ENCODE measurements at places on chromosomes 1 and 21. TPM values are rescaled to one million over a fixed set of nuclear protein-coding genes. Genes with fewer than 3 reads are reported as not detected.

DNA sequence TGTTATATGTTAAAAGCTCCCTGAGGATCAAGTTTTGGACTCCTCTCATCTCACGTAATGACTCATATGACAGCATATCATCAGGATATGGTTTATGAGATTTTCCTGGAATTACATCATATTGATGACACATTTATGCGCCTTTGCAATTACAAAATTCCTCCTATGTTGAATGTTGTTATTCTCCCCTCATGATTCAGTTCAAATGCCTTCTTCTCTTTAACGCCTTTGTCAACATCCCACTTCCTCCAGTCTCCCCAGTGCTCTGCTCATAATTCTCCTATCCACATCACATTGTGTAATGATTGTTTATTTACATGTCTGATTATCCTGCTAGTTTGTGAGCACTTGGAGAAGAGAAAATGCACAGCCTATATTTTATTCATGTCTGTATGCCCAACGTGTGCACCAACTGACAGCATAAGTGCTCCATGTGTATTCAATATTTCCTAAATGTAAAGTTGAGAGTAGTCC, 80.9 kb upstream of the BACH1 start:
- H3K4me3 ChIP-seq = no peak overlapping the region
- no peaks in the 10 kb centered on the region for H3K4me1 ChIP-seq
- no peak overlapping the region for H3K27ac ChIP-seq
- no peak for DNase-seq
- no peaks in the 10 kb centered on the region for H3K36me3 ChIP-seq
- H3K27me3 ChIP-seq = no peaks in the 10 kb centered on the region

The TMEM125 gene
- total RNA-seq = 0.14 TPM

DNA sequence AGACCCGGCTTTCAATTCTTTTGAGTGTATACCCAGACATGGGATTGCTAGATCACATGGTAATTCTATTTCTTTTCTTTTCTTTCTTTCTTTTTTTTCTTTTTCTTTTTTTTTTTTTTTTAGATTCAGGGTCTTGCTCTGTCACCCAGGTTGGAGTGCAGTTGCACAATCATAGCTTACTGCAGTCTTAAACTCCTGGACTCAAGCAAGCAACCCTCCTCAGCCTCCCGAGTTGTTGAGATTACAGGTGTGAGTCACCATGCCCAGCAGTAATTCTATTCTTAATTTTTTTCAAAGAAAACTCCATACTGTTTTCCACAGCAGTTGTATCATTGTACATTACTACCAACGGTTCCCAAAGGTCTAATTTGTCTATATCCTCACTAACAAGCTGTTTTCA, 13.5 kb upstream of the RNF186 start:
- H3K27me3 ChIP-seq = no peaks in the 10 kb centered on the region
- no peaks in the 10 kb centered on the region for H3K36me3 ChIP-seq
- DNase-seq = no peak
- no peaks in the 10 kb centered on the region for H3K4me1 ChIP-seq
- H3K4me3 ChIP-seq = no peak overlapping the region

DNA sequence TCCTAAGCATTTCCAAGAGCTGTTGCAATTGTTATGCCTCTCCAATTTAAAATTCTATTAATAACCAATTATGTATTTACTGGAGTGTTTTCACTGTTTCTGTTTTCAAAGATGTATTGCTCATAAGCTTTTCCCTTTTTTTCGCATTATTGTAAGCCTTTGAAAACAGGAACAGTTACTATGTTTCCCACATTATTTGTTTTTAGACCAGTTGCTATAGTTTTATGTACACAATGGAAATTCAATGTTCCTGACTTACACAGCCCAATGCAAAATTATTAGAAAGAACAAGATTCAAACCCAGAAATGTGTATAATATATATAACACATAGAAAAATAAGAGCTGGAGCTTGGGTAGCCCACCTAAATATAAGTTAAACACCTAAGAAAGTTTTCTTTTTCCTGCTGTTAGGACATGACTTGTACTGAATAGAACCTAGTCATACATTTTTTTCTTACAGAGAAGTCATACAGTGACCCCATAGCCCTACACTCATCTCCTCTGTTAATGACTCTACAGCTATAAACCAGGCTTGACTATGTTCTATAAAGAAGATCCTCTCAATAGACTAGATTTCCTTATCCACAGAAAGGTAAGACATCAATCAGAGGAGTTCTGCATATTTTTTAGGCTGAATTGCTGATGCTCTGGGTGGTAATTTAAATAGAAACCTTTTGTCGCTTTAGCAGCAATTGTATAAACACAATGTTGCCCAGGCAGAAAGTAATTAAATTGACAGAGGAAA, 299.6 kb downstream of the USH2A start:
- no peaks in the 10 kb centered on the region for H3K27me3 ChIP-seq
- H3K4me1 ChIP-seq = no peaks in the 10 kb centered on the region
- no peak overlapping the region for H3K27ac ChIP-seq
- no peak for DNase-seq

The DDAH1 gene
- total RNA-seq = 34.9 TPM

The TEX38 gene
- not detected for total RNA-seq

The ZNF362 gene
- total RNA-seq = 13.4 TPM

- H3K36me3 ChIP-seq = no peaks in the 10 kb centered on the region
- no peak overlapping the region for H3K27ac ChIP-seq
- DNase-seq = no peak
- H3K4me1 ChIP-seq = no peaks in the 10 kb centered on the region
Measured at GRCh38 chr1:246512230-246512629, 5.2 kb upstream of the SMYD3 start.

- H3K4me1 ChIP-seq = peaks cover 3% of the 10 kb centered on the region
- no peaks in the 10 kb centered on the region for H3K27me3 ChIP-seq
- no peak overlapping the region for H3K4me3 ChIP-seq
- DNase-seq = peak; percentile 91
Measured at GRCh38 chr1:9490605-9491339, 48.5 kb upstream of the SLC25A33 start.

The LGR6 gene
- not detected for total RNA-seq

DNA sequence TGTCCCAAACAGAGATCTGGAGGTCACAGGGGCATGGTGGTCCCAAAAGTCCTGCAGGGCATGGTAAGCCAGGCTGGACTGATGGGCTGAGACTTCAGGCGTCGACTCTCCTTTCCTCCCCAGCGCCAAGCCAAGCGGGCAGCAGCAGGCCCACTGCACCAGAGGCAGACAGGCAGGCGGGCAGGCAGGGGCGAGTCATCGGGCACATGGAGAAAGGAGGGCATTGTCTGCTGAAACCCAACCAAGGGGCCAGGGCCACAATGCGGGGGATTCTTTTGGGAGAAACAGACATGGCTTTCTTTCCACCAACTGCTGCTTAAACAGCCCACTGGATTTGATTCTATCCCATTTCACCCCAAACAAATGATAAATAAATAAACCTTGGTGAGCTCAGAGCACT, 46.2 kb downstream of the TRABD2B start:
- no peaks in the 10 kb centered on the region for H3K36me3 ChIP-seq
- no peaks in the 10 kb centered on the region for H3K4me1 ChIP-seq
- DNase-seq = no peak
- H3K27ac ChIP-seq = no peak overlapping the region
- H3K4me3 ChIP-seq = no peak overlapping the region
- H3K27me3 ChIP-seq = no peaks in the 10 kb centered on the region

- H3K36me3 ChIP-seq = no peaks in the 10 kb centered on the region
- no peak overlapping the region for H3K4me3 ChIP-seq
Measured at GRCh38 chr1:200888349-200888838, 6.3 kb upstream of the INAVA start.

- H3K4me1 ChIP-seq = peaks cover 58% of the 10 kb centered on the region
- H3K27ac ChIP-seq = peak overlapping the region; percentile 90
- no peaks in the 10 kb centered on the region for H3K27me3 ChIP-seq
- no peaks in the 10 kb centered on the region for H3K36me3 ChIP-seq
- DNase-seq = no peak
- no peak overlapping the region for H3K4me3 ChIP-seq
Measured at GRCh38 chr21:34129901-34130715, 56.7 kb downstream of the MRPS6 start.

GRCh38 chr1:211198111-211198510, 61.1 kb upstream of the RCOR3 start:
- no peaks in the 10 kb centered on the region for H3K4me1 ChIP-seq
- no peak overlapping the region for H3K27ac ChIP-seq
- H3K27me3 ChIP-seq = peaks cover 2% of the 10 kb centered on the region
- DNase-seq = no peak

DNA sequence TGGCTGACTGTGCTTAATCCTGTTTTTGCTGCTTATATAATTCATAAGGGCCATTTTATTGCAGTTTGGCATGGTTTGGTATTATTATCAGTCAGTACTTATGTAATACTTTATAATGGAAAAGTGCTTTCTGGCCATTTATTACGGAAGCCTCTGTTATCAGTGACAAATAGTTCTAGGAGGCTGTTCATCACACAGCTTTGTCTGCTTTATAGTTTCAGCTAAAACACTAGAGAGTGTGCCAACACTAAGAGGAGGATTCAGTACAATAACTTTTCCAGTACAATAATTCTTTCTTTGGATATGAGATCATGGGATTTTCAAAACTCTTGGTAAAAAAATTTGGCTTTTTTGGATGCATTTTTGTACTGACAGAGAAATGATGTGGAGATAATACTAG, 102.9 kb upstream of the PTGFR start:
- H3K4me1 ChIP-seq = peaks cover 12% of the 10 kb centered on the region
- no peaks in the 10 kb centered on the region for H3K36me3 ChIP-seq
- peak; percentile 18 for DNase-seq
- no peaks in the 10 kb centered on the region for H3K27me3 ChIP-seq
- no peak overlapping the region for H3K4me3 ChIP-seq
- no peak overlapping the region for H3K27ac ChIP-seq

DNA sequence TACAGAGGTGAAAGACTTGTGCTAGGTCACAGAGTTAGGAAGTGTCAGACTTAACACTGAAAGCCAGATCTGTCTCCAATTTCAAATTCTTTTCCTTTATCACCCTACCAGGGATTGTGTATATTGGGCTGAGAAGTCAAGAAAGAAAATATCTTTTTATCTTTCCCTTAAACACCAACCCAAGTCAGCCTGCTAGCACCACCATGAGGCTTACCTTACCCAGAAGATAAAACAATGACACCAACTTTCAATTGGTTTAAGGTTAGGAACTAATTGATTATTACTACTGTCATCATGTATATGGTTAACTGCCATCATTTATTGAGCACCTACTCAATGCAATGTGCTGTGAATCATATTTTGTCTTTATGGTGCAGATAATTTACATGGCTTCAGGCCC, 178.9 kb upstream of the FOXD3 start:
- DNase-seq = no peak
- H3K27ac ChIP-seq = no peak overlapping the region
- H3K27me3 ChIP-seq = no peaks in the 10 kb centered on the region
- H3K36me3 ChIP-seq = no peaks in the 10 kb centered on the region

The PHLDA3 gene
- total RNA-seq = 33.3 TPM

The ELAPOR1 gene
- total RNA-seq = 1.00 TPM

The CAPZB gene
- 99.7 TPM for total RNA-seq

DNA sequence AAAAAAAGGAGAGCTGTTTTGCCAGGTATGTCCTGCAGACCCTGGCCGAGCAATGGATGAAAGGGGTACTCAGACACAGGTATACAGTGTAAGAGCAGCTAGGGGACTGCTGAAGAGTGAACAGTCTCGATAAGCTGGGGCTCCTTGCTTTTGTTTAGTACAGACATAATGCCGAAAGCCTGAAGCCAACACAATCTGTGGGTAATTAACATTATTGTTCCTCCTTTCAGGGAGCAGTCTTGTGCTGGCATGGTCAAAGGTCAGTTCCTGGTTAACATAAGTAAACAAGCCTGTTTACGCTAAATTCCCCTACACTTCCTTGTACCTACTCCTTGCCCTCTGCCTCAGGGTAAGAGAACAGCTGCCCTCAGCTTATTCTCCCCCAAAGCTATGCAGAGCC, 272.3 kb upstream of the ST6GALNAC5 start:
- H3K4me3 ChIP-seq = no peak overlapping the region
- H3K4me1 ChIP-seq = no peaks in the 10 kb centered on the region
- DNase-seq = no peak
- H3K36me3 ChIP-seq = peaks cover 3% of the 10 kb centered on the region
- H3K27me3 ChIP-seq = no peaks in the 10 kb centered on the region
- H3K27ac ChIP-seq = no peak overlapping the region

DNA sequence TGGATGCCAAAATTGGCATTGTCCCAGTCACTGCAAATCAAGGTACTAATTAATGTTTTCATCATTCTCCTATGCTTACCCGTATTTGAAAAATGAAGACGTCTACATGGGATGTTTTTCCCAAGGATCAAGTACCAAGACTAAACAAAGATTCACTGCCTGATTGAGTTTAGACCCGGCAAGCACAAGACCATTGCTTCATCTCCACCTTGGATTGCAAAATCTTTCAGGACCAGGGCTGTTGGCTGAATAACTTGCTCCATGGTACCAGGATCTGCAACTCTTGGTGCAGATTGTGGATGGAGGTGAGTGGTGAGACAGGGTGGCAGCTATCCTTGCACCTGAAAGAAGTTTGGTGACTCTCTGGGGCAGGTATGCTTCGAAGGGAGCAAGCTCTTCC, 122.5 kb upstream of the ETS2 start:
- H3K4me3 ChIP-seq = no peak overlapping the region
- DNase-seq = no peak
- no peak overlapping the region for H3K27ac ChIP-seq
- H3K4me1 ChIP-seq = peaks cover 12% of the 10 kb centered on the region
- H3K27me3 ChIP-seq = peaks cover 2% of the 10 kb centered on the region

The SWT1 gene
- 7.2 TPM for total RNA-seq

DNA sequence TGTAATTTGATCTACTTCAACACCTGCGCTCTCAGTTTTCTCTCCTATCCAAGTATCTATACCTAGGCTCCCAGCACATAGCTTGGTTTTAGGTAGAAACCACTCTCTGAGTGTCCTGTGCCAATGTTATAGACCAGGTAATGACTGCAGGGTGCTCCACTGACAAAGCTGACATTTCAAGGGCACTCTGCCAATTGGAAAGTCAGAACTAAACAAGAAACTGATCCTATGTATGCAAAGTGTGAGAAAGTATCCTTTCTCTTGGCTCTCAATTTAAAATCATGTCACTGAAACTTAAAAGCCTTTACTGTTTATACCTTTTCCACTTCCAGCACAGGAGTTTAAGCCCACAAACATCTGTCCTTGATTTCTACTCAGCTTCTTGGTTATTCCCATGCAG, 45.0 kb upstream of the AIM2 start:
- DNase-seq = no peak
- no peaks in the 10 kb centered on the region for H3K4me1 ChIP-seq
- no peak overlapping the region for H3K27ac ChIP-seq
- H3K4me3 ChIP-seq = no peak overlapping the region

GRCh38 chr1:233897325-233898162, 6.9 kb upstream of the SLC35F3 start:
- no peaks in the 10 kb centered on the region for H3K27me3 ChIP-seq
- no peak overlapping the region for H3K4me3 ChIP-seq
- H3K27ac ChIP-seq = no peak overlapping the region
- DNase-seq = no peak
